ENCODE measurements at places on chromosomes 2 and 18.

DNA sequence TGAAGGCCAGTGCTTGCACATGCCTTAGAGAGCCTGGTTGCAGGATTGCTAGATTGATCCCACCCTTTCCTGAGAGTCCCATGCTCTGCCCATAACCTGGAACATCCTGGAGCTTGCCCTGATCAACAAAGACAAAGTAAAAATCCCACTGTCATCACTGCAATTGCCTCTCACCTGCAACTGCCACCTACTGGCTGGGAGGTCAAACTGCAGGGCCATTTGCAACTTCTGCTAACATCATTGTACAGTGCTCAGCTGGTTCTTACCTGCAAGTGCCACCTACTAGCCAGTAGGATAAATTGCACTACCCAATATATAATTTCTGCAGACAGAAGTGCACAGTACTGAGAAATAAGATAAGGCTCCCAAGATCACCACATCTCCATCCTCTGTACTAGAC lies 947.5 kb downstream of the CPS1 start:
- DNase-seq: no peak

DNA sequence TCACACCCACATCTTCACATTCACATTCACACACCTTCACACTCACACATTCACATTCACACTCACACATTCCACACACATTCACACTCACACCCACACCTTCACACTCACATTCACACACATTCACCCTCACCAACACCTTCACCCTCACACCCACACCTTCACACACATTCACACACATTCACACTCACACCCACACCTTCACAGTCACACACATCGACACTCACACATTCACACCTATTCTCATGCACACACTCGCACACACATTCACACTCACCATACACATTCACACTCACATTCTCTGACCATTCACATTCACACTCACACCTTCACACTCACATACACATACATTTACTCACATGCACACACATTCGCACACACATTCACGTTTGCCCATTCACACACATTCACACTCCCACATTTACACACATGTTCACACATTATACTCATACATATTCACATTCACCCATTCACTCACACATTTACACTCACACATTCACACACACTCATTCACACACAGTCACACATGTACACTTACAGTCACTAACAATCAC lies 62.7 kb downstream of the BIN1 start:
- no peak for DNase-seq

- no peak for DNase-seq
Measured at GRCh38 chr2:28629910-28630309, 121.7 kb upstream of the PPP1CB start.

DNA sequence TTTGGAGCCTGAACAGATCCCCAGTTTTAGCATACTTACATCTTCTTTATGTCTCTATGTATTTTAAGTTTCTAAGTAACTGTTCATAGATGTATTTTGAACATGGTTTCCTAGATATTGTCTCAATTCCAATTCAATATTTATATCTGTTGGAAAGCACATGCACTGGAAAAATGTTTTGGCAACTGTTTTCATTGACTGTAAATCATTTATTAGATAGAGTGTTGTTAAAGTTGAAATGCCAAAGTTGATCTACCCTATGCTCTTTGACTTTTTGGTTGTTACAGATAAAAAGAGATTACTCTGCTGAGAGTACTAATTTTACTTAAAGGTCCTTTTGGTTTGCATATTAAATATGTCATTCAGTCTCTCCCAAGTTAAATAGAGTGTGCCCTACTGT lies 345.0 kb upstream of the NRP2 start:
- no peak for DNase-seq

DNA sequence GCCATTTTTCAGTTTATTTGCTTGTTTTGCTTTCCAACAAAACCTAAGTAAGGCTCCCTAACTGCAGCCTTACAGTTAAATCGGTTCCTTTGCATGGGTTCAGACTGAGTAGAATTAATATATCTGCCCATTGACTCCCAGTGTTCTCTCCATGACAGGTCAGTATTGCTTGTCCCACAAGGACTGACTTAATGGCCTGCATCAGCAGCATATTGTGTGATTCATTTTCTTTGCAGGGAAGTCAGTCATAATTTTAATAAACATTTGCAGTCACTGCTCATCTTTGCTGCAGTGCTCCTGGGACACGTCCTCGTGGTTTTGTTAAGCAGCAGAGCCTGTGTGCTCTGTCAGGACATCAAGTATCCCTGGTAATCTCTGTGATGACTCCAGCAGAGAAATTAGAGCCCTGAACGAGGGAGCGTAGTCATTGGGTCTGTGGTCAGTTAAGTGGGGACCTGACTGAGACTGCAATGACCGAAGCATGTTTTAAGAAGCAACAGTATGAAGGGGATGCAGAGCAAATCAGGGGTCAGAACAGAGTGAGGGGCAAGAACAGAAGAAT lies 93.3 kb downstream of the CDH20 start:
- DNase-seq: no peak

GRCh38 chr2:25960920-25961319 lies 21.4 kb downstream of the KIF3C start:
- DNase-seq: no peak

GRCh38 chr18:24725644-24726415 lies 265.4 kb downstream of the HRH4 start:
- no peak for DNase-seq

DNA sequence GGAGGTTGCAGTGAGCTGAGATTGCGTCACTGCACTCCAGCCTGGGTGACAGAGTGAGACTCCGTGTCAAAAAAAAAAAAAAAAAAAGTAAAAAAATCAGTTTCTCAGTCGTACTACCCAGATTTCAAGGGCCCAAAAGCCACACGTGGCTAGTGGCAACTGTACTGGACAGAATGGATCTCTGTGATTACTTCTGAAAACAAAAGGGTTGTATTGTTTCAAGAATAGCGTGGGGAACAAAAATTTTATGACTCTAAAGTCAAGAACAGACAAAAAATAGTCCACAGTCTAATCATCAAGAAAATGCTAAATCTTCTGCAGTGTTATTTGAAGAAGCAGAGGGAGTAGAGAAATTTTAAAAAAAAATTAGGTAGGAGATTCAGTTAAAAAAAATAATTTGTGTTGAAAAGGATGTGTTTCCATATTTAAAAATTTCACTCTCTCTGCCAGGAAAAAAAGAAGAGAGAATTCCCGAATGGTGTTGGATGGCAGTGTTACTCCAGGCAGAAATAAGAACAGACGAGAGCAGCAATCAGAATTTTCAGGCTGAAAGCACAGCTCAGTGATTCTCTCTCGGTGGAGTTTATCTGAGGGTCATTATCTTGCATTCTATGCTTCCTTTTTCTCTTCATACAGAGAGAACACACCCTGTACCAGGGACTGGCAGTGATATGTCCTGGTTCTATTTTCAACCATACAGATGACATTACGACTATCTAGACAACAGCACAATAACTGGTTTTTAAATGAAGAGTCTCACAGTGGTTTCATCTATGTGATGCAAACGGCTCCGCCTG lies 61.8 kb downstream of the CABYR start:
- DNase-seq: no peak

- DNase-seq: no peak
Measured at GRCh38 chr2:195482010-195482409, 175.0 kb upstream of the SLC39A10 start.

DNA sequence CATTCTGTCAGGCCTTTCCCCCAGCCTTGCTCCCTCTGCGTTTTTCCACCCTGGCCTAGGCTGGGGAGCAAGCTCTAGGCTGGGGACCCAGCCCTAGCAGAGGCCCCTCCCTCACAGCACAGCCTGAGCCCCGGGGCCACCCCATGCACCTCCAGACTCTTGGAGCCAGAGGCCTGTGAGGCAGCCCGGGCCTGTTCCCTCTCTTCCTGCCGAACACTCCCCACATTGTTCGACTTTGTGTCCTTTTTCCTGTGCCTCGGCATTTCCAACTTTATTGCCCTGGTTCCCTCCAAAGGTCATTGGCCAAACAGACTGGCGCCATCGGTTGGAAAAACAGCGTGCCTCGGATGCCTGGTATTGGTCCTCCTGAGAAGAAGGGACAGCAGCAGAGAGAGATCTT lies 79.7 kb downstream of the HS1BP3 start:
- no peak for DNase-seq

- DNase-seq: no peak
Measured at GRCh38 chr2:39685126-39685525, 19.4 kb downstream of the TMEM178A start.

GRCh38 chr18:76396792-76397191 lies 98.2 kb downstream of the ZNF516 start:
- DNase-seq: no peak

DNA sequence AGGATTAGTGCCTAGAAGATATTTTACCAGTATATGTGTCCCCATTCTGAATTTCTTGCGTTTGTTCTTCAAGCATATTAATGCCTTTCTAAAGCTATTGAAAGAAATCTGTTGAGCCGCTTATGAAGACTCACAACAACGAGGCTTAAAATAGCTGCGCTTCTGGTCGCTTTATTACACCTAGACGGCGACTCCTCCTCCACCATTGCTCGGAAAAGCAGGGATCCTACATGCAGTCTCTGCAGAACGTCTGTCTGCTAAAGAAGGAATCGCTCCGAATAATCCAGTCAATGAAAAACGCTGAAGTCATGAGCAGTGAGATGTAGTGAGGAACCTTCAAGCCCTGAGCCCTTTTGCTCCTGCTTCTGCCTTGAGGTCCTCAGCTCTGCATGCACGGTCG lies 94.8 kb upstream of the ZNF516 start:
- DNase-seq: no peak

DNA sequence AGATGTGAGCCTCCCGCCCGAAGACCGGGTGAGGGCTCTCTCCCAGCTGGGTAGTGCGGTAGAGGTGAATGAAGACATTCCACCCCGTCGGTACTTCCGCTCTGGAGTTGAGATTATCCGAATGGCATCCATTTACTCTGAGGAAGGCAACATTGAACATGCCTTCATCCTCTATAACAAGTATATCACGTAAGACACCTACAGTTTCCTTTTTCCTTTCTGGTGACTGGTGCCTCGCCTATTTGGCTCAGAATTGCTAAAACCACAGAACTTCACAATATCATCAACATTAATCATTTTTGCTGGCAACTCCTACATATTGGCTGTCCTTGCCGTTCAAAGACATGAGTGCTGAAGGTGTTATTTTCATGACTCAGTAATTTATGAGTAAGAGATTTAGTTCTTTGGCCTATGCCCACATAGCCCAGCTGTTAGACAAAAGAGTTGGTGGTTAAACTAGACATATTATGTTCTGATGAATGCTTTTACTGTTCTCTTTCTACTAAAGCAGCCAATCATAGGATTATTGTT lies 2.2 kb downstream of the STAMBP start:
- DNase-seq: no peak

- DNase-seq: no peak
Measured at GRCh38 chr2:101002562-101003277, 631 bp downstream of the RPL31 start.

DNA sequence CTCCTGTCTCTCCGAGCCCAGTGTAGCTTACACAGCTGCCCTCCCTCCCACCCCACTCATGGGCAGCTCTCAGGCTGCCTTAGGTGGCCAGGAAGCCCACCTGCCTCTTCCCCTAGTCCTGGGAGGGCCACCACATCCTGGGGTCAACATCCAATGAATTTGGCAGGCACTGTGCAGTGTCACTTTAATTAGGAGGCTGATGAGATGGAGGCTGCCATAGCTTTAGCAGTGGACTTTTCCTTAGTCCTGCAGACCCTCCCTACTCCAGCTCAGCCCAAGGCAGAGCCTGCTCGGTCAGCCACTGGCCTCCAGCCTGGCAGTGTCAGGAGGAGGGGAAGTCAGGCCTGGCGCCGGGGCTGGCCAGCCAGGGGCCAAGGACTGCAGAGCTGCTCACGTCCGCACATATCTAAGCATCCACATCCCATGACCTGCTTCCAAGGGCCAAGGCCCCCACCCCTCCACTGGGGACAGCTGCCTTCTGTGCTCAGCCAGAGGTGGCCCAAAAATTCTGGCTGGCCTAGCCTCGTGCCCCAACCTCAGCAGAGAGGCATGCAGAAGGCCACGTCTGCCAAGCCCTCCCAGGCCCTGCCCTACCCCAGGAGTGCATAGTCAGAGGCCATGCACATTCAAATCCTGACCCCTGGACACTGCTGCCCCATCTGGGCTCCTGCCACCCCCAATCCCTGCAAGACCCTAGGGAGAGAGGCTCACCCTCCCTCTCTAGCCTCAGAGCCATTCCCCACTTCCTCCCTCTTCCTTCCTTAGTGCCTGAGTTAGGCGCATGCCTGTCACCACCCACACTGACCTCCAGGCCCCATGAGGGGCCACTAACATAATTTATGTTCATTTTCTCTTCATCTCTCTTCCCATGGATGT lies 33.1 kb downstream of the ADRA2B start:
- DNase-seq: no peak

DNA sequence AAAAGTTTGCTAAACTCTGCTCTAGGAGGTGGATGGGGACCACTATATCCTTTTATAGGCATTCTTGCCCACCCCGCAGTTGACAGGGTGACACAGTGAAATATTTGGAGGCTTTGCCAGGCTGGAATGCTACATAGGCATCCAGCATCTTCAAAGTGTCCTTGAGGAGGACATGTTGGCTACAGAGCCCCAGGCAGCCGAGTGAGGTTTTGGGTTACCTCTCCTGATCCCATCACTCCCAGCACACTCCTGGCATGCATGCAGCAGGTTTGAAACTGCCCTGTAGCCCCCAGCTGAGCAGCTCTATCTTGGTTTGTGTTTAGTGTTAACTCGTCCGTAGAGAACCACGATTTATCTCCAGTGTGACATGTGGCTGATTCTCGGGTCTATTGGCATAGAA lies 7.3 kb downstream of the FOSL2 start:
- no peak for DNase-seq

GRCh38 chr18:11950824-11951223 lies 30.5 kb upstream of the IMPA2 start:
- DNase-seq: no peak

DNA sequence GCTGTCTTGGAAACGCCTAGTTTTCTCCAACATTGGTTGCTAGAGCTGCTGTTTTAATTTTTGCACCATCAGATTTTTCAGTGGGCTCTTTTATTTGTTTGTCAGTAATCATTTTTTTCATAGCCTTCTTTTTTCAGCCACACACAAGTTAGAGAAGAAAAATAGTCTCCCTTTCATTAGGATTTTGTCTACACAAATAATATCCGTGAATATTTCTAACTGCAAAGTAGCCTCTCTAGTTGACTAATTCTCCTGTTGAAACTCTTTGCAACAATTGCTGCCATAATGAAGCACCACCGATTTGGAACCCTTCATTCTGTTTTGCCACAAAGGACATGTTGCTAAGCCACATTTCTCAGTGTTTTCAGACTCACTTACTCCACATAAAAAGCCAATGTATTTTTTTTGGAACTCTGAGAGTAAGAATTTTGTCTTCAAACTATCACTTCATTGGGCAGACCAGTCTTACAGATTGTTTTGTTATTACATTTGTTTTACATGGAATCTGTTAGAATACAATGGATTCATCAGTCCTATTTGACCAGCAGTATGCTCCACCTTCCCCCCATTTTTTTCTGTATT lies 9.6 kb downstream of the KCNJ3 start:
- DNase-seq: no peak

GRCh38 chr2:119252186-119253113 lies 28.8 kb downstream of the STEAP3 start:
- DNase-seq: no peak
